ENCODE measurements at places on chromosomes 2 and 18. TPM values are rescaled to one million over a fixed set of nuclear protein-coding genes. Genes with fewer than 3 reads are reported as not detected.

AAMP gene
- polyA plus RNA-seq, result 13.6 TPM

ALKAL2 gene
- polyA plus RNA-seq, result not detected

DCC gene
- 2.2 TPM for polyA plus RNA-seq

IL1B gene
- not detected for polyA plus RNA-seq

C1GALT1C1L gene
- 2.1 TPM for polyA plus RNA-seq

LBX2 gene
- not detected for polyA plus RNA-seq

G6PC2 gene
- polyA plus RNA-seq, result not detected

Data from Purkinje cell (primary cell).